ENCODE measurements at places on chromosomes 5 and 9.

DNA sequence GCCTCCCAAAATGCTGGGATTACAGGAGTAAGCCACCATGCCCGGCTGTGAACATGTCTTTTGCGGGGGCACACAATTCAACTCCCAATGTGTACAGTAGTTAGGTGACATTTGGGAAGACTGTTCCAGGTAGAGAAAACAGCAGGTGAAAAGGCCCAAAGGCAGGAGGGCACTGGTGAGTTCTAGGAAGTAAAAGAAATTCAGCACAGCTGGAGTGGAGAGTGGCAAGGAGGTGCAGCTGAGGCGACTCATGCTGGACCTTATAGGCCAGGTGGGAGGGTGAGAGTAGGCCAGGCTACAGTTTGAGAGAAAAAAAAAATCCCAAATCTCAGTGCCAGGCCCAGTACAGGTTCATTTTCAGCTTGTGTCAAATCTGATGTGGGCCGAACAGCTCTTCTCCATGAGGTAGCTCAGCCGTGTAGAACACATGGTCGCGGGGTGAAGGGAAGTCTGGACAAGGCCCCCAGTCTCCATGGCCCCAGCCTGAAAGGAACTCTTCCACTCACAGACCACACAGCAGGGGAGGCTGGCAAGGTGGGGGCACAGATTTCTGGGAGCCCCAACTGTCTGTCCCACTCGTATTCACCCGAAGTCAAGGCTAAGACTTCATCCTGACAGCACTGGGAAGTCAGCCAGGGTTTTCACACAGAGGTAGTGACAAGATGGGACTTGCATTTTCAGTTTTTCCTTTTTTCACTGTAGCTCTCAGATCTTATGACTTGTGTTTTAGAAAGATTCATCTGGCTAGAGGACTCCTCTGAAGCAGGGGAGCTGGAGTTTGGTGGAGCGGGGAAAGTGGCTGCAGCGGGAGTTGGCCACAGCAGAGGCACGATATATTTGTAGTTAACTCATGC, 4.5 kb upstream of the HNRNPAB start:
- DNase-seq = no peak

DNA sequence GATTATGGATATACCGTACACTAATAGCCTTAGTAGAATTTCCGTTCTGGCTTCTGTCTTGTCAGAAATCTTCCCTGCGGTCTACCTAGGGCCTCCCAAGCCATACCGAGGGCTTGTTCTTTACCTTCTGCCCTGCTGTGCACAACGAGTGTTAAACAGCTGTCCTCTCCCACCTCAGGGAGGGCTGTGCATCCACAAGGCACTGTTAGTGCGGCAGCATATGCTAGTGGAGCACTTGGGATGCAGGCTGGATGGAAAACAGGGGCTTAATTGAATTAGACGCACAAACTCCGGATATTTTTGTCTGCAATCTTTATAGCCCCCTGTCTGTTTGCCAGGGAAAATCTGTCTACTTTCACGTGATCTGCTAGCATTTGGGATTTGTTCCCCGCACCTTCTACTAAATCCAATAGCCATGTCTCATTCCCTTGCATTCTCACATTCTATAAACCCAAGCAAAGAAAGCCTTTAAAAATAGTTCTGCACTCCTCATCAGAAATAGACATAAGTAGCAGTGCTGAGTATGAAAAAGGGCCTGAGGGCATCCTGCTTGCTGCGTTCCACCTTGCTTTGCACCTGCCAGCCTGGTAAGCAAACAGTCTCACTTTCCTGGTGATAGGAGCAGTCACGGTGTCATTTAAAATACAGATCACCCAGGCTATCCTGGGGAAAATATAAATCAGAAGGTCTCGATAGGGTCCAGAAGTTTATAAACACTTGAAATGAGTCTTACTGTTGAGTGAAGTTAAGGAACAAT, 382.6 kb downstream of the RASEF start:
- DNase-seq = no peak

DNA sequence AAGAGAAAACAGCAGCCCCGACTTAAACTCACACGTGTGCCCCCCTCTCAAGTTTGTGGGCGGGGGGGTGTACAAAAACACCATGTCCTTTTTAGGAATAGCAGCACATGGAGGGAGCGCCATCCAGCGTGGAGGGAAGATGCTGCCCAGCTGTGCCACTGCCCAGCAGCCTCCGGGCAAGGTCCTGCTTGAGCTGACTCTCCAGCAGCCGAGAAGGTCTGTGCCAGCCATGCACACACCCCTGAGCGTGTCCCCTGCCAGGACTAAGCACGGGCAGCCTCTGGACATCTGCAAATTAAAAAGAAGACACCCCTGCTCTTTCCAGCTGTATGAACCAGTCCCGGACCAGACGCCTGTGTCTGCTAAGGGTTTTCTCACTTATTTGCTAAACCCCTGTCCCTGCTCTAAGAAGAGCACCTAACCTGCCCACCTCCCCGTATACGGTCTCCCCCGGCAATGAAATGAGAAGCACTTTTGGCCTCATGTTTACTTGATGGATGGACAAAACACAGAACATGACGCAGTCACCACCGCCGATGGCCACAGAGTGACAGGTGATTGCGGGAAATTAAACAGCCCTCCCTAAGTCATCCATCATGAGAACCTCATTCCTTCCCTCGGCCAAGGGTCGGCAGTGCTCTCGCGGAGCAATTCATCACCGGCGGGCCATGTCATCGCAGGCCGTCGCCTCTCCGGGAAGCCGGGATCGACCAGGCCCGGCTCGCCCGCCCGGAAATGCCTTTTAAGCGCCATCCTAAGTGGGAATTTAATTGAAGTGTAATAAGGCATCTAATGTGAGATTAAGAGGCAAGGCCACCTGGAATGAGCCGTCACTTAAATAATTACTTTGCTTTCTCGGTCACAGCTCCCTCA, 96.9 kb downstream of the OLFM1 start:
- no peak for DNase-seq

GRCh38 chr9:22817181-22817580, 370.6 kb downstream of the DMRTA1 start:
- no peak for DNase-seq

GRCh38 chr5:167699432-167699831, 592.0 kb upstream of the WWC1 start:
- DNase-seq = no peak

DNA sequence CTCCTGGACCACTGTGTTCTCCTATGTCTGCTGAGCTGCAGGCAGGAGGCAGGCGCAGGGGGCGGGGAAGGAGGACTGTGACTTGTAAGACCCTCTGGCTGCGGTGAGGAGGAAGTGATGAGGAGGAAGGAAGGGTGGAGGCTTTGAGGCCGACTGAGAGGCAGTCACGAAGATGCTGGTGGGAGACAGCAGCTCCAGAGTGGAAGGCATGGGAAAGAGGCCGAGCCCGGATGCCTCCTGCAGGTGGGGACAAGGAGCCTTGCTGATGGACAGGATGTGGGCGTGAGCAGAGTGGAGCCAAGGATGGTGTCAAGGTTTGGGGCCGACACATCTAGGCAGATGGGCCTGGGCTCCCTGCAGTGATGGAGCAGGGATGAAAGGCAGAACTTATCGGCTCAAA, 74.3 kb upstream of the ICE1 start:
- DNase-seq = no peak

DNA sequence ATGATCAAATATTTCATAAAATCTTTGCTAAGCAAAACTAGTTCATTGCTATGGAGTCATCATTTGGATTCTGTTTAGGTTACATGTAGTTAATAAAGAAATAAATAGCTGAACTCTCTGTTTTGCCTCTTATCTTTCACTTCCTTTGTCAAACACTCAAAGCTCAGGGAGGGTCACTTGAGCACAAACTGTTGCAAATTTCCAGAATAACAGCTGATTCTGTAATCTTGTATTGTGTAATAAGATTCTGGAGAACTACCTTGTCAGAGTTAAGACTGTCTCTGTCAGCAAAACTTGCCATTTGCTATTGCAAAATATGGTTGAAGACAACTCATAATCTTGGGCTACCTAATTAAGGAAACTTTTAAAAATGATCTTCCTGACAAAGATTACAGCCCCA, 182.0 kb upstream of the MOCS2 start:
- no peak for DNase-seq

DNA sequence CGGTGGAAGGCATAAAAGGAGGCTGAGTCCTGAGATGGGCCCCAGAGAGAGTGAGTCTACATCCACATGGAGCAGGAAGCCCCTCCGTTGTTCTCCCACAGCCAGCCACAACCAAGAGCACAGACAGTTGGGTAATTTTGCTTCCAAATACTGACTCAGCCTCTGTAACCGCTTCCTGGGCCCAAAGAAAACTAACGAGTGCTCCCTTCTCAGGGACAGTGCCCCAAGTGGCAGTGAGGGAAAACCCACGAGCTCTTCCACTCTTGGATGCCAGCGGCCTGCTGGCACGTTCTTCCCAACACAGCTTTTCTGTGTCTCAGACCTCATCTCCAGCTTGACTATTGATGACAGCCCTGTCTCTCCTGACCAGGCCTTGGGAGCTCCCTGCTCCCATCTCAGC, 207.6 kb downstream of the FSTL4 start:
- DNase-seq = no peak

DNA sequence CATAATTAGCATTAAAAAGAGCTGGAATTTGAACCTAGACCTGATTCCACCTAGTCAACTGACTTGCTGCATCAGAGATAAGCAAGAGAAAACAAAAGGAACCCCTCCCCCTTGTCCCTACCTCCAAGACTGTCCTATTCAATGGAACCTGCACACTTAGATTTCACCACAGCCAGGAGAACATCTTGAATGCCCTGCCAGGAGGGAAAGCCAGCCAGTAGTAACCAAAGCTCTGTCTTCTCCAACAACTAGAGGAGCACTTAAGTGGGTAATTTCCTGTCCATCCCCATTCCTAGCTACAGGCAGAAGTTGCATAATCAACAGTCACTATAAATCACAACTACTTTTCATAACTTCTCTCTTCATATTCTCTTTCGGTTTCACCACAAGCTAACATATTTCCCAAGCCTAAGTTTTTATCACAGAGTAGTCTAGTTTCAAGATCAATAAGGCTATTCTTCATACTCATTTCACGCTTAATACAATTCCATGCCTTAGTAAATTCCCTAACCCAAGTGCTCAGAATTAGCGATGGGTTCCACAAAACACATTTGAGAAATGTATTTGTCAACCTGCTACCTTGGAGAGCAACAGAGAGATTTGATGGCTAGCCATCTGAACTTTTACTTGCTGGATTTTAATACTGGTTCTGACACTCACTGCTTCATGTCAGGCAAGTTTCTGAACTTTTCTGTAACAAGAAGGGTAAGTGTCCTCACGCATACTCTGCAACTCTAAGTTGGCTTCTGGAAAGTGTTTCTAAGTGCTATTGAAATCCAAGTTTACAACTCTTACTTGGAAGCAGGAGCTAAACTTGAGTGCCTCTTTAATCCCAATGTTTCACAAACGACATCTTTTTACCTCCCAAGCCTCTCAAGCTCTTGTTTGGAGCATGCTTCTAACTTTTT, 2.0 kb downstream of the DENND1A start:
- no peak for DNase-seq

DNA sequence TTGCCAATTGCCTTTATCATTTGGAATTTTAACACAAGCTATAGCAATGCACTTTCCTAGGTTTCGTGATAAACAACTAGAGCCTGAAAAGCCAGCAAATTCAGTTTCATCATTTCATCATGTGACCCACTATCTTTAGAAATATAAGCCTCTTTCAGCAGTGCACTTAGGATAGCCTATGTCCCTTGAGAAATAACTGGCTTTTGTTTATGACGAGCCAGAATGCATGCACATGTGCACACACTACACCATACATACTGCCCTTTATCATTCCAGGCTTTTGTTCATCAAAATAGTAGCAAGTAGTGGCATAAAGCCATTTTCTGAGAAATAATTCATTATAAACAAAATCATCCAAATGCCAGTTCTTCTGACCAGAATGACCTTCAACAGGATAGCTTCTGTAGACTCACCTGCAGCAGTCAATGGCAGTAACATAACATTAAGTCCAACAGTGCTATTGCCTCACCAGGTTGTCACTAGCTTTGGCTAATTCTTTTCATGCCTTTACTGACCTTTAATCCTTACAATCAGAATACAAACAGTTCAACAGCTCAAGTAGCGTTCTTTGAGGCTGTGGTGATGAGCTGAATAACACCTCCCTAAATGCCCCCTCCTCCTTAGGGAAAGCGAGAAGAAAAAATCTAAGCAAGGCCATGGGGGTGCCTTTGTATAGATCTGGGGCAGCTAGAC, 132.3 kb upstream of the SMARCA2 start:
- DNase-seq = no peak

GRCh38 chr5:180083529-180084060, 12.0 kb upstream of the RNF130 start:
- DNase-seq = no peak

DNA sequence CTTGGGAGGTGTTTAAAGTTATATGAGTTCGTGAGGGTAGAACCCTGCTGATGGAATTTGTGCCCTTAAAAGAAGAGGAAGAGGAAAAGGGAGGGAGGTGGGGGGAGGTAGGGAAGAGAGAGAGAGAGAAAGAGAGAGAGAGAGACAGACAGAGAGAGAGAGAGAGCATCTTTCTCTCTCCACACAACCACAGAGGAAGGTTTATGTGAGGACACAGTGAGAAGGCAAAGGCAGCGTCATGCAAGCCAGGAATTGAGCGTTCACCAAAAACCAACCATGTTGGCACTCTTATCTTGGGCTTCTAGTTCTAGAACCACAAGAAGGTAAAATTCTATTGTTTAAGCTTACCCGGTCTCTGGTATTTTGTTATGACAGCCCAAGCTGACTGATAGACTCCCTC, 152.4 kb downstream of the SH3GL2 start:
- DNase-seq = no peak

DNA sequence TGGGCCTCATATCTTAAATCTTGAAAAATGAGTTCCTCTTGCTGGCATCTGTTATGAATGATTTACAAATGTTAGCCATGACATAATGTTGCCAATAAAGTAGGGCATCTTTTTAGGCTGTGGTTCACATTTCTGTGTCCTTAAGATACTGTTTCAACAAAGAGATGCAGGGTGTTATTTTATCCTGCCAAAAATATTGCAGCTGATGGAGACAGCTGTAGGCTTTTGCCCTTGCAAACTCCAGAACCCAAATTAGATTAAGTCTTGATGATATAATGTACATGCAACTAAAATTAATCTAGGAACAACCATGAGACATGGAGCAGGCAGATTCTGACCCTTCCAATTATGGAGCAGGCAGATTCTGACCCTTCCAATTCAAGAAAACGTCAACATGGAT, 228.2 kb upstream of the GRIN3A start:
- no peak for DNase-seq
